ENCODE measurements at places on chromosomes 3 and 15.

DNA sequence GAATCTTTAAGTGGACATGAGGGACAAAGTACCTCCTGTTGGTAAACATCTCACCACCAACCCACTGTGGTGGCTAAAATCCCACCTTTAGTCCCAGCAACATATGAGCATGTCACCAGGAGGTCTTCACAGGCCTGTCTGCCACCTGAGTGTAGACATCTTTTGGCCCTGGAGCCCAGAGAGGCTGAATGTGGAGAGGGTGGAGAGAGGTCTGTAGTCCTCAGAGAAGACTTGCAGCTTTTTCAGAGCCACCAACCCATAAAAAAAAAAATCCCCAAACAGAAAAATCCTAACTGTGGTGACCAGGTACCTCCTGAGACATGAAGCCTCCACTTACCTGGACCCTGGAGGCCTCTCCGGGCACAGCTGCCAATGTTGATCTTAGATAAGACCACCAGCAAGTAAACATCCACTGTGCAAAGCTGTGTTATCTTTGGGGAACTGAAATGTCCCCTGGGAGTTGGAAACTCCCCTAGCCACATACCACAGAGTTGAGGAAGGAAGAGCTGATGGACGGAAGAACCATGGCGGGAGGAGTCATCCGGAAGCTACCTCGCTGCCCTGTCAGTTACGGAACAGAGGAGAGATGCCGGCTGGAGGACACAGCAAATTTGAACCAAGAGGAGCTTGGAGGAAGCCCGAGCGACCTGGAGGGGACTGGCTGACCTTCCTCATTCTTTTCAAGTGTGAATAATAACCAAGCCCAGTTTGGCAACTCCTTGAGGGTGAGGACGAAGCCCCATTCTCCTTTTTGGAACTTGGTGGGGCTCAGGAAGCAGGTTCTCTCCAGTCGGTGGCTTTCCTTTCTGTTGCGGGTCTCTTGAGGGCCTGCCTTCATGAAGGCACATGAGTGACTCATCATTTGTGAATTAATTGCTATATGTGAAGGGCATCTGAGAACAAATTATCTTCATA lies at the start of gene GHRL:
TSS of gene GHRL (minus strand) at position 443 of the 915 bp plus-strand sequence. CDS start 2,767 bp downstream, outside the sequence.
- DNase-seq: no peak

DNA sequence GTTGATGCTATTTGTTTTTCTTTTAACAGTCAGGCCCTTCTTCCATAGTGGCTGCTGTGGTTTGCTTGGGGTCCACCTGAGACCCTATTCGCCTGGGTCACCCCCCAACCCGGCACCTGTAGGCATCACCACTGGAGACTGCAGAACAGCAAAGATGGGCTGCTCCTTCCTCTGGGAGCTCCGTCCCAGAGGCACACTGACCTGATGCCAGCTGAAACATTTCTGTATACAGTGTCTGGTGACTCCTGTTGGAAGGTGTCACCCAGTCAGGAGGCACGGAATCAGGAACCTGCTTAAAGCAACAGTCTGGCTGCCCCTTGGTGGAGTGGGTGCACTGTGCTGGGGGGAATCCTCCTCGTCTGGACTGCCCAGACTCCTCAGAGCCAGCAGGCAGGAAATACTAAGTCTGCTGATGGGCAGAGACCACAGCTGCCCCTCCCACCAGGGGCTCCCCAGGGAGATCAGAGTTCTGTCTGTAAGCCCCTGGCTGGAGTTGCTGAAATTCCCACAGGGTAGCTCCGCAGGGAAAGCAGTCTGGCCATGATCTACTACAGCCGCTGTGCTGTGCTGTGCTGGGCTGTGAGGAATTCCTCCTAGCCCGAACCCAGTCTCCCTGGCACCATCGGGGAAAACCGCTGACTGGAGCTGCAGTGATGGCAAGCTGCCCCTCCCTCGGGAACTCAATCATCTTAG lies 248.2 kb downstream of the TBC1D5 start:
- peak; percentile 91 for DNase-seq

DNA sequence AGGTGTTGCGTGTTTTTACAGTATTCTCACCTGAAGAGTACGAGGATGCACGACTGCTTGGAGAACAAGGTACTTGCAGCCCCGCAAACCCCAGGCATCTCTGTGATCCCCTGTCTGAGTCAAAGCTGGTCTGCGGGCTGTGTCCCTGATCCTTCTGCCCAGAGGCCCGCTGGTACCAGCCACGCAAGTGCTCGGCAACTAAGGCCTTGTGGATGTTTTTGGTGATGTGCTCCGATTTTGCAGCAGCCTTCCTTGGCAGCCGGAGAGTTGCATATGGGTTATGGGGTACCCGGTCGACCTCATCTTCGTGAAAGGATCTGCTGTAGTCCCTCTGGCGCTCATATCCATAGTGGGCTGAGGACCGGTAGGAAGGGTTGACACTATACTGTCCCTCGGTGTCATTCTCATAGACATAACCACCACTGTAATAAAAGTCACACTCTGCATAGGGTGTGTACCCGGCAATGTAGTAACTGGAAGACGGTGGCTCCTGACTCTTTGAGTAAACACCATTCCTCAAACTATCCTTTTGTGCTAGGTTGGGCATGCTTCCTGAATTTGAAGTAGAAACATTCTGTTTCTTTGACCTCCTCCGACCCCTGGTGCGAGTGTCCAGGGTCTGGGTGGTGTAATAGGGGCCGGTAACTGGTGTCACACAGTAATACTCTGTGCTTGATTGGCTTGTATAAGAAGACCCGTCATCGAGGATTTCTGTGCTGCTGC lies 58.6 kb upstream of the LMOD3 start:
- DNase-seq: no peak

- peak; percentile 86 for DNase-seq
These were observed 61.4 kb downstream of the TUSC7 start for GRCh38 chr3:116770815-116771450.

GRCh38 chr3:37223141-37223558 lies 48.8 kb upstream of the LRRFIP2 start:
- no peak for DNase-seq

DNA sequence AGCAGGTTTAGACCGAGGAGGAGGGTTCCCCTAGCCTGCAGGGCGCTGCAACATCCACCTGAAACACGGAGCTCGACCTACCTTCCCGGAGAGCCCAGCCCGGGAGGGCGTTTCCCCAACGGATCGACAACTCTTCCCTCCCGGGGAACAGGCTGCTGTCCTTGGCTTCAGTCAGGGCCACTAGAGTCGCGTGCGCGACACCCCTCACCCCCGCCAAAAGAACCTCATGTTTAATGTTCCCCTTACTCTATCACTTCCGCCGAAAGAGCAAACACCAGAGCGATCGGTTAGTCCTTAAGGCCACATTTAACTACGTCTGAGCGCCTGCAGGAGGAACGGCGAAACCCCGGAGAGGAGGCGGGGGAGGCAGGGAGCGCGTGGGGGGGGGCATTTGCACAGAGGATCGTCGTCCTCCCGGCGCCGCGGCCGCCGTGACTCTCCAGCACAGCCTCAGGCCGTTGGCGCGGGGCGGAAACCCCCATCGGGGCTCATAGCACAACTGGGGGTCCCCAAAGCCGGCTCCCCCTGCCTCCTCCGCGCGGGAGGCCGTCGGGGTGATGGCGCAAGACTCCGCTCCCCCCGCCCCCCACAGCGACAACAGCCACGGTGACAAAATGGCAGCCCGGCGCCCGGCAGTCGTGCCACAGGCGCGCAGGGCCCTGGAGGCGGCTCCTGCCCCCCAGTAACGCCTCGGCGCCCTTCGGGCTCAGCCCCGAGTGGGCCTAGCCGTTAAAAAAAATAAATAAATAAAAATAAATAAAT lies 3.2 kb downstream of the ANP32A start:
- peak; percentile 63 for DNase-seq

GRCh38 chr3:188624384-188624783 lies 470.4 kb downstream of the LPP start:
- DNase-seq: no peak

Measured in BE2C (cell line).